HepG2 (cell line): ENCODE measurements at places on chromosomes 12 and 14. TPM values are rescaled to one million over a fixed set of nuclear protein-coding genes. Genes with fewer than 3 reads are reported as not detected.
A peak's percentile ranks its signal among the peaks of the same experiment; 100 is the strongest.

DNA sequence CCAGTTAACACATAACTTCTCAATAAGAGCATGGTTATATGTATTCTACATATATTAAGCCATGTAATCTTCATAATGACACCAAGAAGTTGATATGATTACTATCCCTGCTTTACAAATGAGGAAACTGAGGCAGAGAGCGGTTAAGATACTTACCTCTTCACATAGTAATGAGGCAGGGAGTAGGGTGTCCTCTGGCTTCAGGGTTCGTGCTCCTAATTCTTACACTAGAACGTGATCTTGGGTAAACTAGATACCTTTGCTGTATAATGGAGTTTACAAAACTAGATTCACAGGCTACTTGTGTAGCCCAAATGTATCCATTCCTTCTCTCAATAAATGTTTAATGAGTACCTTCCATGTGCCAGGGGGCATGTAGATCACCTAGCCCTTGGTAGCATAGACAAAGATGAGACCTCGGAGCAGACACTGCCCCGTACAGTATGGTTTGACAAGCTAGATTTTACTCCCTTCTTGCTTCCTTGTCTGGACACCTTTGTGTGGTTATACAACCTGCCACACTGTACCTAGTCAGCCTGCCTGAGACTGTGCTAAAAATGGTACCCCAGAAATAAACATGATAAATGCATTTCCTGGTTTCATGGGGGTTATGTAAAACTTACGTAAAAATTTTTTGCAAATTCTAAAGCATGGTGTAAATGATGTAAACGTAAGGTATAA, 991.8 kb downstream of the VRK1 start:
- DNase-seq = no peak

DNA sequence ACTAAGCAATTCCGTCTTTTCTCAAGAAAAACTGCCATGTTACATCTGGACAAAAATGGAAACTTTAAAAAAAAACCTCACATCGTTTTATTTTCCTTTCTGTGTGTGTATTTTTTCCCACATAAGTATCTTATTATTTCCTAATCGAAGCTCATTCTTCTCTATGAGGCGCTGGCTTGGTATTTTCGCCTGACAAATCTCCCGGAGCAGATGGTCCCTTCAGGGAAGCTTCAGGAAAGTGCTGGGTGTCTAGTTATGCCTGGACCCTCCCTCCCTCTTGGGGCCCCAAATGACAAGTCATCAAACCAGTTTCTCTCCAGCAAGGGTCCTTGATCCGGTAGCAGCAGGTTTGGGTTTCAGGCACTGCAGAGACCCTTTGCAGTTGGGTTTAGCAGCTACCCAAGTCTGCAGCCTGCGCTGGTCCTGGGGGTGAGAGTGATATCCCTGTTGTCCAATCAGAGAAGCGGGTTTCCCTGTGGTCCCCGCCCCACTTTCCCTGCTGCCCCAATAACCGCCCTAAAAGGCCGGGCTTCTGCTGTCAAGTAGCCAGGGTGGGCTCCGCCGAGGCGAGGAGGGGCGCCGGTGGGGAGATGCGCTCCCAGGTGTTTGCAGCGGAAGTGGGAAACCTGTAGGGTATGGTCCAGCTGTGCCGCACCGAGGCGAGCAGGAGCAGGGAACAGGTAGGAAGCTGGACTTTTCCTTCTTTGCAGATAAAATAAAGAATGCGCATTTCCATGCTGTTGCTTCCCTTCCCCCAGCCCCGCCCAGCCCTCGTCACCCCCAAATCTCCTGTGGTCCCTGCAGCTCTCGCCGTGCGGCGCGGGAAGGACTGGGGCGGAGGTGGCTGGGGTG, at the start of gene CNTN1:
Gene CNTN1 (plus strand): TSS at position 527 of the 852 bp plus-strand sequence.
- no peak for DNase-seq

- no peak for DNase-seq
Measured at GRCh38 chr12:63301311-63301710, 150.3 kb upstream of the AVPR1A start.

DNA sequence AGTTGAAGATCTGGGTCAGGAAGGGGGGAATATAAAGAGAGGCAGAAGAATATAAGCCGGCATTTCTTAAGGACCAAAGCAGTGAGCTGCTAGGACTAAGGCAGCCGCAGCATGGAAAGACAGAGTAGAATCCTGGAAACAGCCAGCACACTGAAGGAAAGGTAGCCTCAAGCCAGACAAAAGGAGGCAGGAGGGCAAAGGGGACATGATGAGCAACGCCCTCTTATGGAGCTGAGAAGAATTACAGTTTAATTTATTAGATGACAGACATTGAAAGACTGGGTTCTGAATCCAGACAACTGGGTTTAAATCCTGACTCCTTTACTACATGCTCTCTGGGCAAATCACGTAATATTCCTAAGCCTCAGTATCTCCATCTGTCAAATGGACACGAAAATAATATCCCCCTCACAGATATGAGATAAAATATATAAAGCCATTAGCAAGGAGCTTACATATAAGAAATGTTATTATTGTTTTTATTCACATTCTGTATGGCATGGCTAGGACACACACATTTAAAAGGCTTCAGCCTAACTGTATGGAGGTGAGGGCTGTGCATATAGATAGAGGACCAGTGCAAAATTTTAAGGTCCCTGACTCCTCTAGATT, 8.1 kb upstream of the PCED1B start:
- peak; percentile 6 for DNase-seq

DNA sequence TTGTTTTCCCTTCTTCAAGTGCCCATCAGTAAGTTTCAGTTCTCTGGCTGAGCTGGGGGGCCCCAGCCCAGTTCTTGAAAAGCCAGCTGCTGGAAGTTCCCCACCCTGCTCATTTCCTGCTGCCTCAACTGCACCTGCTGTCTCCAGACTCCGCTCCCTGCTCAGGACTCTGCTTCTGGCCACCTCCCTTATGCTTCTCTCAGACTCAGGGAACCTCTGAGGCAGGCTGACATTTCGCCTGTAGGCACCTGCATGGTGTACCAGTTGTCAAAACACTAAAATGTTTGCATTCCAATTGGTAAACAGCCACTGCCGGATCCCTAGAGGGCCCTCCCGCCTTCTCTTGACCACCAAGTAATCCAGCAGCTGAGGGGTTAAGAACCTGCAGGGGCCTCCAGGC, 136.5 kb upstream of the VRK1 start:
- DNase-seq = no peak

GRCh38 chr14:71890541-71890940, 41.7 kb upstream of the RGS6 start:
- DNase-seq = no peak

The ZNF891 gene
- total RNA-seq = 1.8 and 2.1 TPM in 2 replicates
